Thoracic aorta (tissue), 2 donors: ENCODE measurements at places on chromosomes 12 and 14.

GRCh38 chr14:82719617-82720016 lies 1186.0 kb upstream of the SEL1L start:
- no peak for DNase-seq

- no peak for DNase-seq
Measured at GRCh38 chr14:72880164-72880563, 13.7 kb downstream of the DPF3 start.

- DNase-seq: no peak
Measured at GRCh38 chr12:121958541-121959240, 40.3 kb downstream of the CFAP251 start.

DNA sequence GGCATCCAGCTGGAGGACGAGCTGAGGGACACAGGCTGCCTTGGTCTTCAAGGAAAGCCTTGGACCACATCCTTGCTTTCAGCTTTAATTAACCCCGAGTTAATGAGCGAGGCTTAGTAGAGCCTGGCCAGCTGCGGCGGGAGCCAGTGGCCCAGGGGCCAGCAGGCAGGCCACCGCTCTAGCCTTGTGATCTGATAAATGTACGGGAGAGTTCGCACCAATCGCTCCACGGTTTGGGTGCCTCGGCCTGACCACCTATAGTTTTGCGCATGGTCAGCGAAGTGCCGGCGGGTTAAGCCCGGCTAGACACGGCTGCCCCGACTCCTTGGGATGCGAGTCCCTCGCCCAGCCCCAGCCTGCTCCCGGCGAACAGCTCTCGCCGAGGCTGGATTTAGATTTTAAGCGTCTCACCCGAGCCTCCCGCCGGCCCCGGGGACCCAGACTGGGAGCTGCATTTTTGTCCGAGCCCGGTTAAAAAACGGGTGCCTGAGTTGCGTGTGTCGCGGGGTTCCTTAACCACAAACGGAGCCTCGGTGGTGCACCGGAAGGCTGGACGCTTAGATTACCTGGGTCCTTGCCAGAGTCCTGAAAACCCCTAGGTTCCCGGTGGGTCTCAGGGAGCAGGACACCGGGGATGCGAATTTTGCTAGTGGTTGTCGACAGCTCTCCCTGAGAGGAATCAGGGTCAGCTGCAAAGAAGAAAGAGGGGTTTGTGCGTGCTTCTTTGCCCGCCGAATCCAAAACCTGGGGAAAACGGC lies 2.9 kb upstream of the HOXC12 start:
- DNase-seq: no peak

GRCh38 chr14:92198804-92199203 lies 77.0 kb downstream of the CPSF2 start:
- no peak for DNase-seq
